Cardiac septum (tissue), 1 donor: ENCODE measurements at places on chromosomes 13 and 19.

DNA sequence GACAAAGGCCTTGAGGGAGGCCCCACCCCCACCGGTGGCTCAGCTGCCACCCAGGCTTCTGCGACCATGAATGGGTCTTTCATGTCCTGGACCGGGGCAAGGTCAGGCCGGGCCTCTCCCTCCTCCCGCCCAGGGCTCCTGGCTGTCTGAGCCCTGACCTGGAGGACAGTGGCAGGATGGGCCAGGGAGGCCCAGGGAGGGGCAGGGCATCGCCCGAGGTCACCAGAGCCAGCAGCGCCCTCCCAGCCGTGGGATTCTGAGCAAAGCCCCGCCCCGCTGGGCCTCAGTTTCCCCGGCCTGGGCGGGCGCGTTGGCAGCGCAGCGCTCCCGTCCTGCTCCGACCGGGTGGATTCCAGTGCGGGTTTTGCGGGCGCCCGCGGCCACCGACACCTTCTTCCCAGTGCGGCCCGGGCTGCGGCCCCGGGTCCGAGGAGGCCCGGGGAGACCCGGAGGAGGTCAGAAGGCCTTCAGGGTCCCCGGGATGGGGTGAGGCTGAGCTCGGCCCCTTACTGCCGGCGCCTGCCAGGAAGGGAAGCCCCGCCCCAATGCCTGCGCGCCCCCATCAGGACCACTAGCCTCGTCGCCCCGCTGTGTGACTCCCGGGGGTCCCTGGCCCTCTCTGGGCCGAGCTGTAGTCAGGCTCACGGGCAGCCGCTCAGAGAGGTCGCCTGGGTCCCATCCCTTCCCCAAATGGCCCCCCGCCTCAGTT lies 24.6 kb upstream of the SEMA6B start:
- no peak for DNase-seq

- DNase-seq = no peak
These were observed 32.5 kb downstream of the PIP5K1C start for GRCh38 chr19:3667766-3668165.

- no peak for DNase-seq
These were observed 660 bp downstream of the CIC start for GRCh38 chr19:42269478-42270345.

- no peak for DNase-seq
These were observed 531.4 kb upstream of the NBEA start for GRCh38 chr13:34410678-34411077.

GRCh38 chr19:35966771-35967170 lies 28.2 kb upstream of the SDHAF1 start:
- DNase-seq = no peak

DNA sequence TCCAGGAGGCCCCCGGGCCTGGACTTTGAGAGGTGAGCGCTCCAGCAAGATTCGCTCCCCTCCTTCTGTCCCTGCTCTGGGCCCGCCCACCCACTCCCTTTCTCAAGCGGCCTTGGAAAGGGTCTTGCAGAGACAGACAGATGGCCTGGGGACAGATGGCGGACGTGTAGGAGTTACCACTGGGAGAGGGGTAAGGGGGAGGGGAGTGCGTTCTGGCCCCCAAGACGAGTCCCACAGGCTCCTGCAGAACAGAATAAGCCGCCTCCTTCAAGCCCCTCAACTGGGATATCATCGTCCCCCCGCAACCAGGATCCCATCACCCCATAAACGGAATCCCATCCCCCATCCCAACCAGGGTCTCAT lies 3.6 kb upstream of the TNFAIP8L1 start:
- DNase-seq = no peak

DNA sequence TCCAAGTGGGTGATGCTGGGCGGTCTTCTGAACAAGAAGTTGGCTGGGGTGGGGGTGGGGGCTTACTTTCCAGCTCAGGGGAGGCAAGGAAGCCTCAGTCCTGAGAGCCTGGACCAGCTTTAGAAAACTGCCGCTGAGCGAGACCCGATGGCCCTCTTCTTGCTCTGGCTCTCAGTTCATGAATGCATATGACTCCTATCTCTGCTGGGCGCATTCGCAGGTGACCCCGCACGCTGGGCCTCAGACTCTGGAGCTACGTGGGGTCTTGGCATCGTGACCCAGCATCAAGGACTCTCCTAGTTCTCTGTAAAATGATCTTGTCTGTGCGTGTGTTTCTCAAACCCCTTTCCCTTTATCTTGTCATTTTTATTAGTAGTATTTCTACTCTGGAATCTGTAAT lies 19.7 kb downstream of the PRAM1 start:
- no peak for DNase-seq
